NCI-H1694 (cell line): ENCODE measurements at places on chromosomes 5 and 9.

DNA sequence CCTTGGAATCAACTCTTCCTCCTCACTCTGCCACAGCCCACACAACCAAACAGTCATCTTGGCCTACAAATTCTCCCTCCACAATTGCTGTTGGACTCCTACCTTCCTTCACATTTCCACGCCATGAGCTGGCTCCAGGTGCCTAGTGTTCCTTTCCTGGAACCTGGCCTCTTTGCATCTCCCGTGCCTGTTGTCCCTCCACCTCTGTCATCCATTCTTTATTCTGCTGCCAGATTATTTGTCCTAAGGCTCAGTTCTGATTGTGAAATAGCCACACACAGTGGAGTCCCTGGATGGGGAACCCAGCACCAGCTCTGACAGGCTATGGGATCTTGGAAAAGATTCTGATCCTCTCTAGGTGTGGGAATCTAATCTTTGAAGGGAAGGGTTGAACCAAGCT lies 109.1 kb upstream of the ANKH start:
- no peak for DNase-seq

DNA sequence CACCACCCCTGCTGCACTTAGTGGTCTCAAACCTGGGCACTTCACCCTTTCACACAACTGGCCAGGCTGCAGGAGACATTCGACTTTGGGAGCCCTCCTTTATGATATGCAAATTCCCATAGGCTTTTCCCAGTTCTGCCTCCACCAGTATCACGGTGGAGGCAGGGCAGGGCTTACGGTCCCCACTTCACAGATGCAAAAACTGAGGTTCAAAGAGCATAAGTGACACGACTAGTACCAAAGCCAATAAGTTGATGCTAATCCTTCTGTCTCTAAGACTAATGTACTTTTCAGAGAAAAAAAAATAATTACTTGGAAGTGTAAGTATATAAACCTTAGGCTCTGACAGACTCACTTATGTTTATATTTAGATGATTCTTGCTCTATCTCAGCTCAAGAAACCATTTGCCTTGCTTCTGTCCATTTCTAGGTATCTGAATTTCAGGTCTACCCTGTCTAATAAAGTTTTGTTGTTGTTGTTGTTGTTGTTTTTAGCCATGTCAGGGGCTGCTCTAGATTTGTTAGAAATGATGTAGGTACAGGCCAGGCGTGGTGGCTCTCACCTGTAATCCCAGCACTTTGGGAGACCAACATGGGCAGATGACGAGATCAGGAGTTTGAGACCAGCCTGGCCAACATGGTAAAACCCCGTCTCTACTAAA lies 10.7 kb downstream of the GALNT10 start:
- no peak for DNase-seq

GRCh38 chr5:40033009-40033408 lies 608.2 kb upstream of the DAB2 start:
- DNase-seq: no peak

GRCh38 chr9:118395415-118395814 lies 691.2 kb downstream of the TLR4 start:
- DNase-seq: no peak

DNA sequence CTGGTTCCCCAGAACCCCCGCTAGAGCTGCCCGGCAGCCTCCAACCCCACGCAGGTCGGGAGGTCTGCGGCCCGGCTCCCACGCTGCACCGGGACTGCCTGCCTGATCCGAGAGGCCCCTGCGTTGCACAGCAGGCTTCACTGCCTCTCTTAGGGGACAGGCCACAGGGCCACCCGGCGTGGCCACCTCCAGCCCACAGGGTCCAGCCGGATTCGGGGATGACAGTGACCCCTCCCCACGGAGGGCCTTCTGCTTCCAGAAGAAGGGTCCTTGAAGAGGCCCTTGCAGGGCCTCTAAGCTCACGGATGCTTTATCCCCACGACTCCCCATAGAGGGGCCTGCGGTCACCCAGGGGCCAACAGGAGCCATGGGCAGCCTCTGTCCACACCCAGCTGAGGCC lies 66.1 kb upstream of the PPP1R26 start:
- DNase-seq: no peak

- DNase-seq: no peak
These were observed 826.8 kb downstream of the EFNA5 start for GRCh38 chr5:106843812-106844416.

DNA sequence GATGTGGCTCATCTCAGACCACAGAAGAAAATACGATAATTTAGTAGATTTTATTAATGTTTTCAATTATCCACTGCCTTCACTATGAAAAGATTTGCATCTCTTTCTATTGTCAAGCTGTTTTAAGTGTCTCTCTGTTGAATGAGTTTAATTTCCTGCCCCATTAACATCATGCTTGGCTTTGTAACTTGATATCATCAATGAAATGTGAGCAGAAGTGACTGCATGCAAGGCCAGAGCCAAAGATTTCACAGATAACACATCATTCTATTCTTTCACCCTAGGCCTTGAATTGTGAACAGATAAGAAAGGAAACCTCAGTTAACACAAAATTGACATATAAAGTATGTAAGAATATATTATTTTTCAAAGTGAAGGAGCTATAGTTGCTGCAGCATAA lies 986.4 kb upstream of the CDH18 start:
- DNase-seq: no peak

- no peak for DNase-seq
These were observed 41.7 kb downstream of the ZNF608 start for GRCh38 chr5:124704594-124705284.

DNA sequence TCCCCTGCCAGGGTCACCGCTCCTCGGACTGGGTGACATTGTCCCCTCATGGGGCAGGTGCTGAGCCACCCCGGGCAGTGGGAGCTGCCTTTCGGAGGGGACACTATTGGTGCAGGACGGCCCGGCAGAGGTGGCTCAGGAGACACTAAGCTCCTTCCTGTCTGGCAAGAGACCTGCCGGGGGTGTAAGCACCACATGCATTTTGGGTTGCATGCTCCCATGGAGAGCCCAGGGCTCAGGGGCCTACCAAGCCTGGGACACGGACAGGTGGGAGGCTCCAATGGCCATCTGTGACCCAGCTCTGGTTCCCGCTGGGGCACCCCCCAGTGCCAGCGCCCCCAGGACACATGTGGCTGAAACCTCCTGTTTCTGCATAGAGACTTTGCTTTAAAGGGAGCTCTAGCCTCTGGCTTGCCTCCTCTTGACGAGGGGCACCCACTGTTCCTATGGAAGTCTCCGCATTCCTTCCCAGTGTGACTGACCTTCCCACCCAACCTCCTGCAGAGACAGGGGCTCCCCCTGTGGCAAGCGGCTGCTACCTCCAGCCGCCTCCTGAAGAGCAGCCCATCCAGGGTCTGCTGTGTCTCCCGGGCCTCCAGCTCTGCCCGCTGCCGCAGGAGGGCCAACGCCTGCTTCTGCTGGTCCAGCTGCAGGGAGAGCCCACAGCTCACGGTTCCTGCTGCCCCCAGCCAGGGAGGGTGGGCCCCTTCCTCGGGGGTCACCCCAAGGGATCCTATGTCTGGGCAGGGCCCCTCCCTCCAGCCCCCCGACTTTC lies 28.1 kb downstream of the CCDC187 start:
- DNase-seq: no peak

- DNase-seq: peak; percentile 71
These were observed 6.2 kb upstream of the KLF9 start for GRCh38 chr9:70420441-70421271.

- DNase-seq: no peak
These were observed 426.8 kb downstream of the KIAA0825 start for GRCh38 chr5:94191604-94192003.

- no peak for DNase-seq
These were observed 32.5 kb downstream of the FAM240B start for GRCh38 chr9:38687389-38687842.

DNA sequence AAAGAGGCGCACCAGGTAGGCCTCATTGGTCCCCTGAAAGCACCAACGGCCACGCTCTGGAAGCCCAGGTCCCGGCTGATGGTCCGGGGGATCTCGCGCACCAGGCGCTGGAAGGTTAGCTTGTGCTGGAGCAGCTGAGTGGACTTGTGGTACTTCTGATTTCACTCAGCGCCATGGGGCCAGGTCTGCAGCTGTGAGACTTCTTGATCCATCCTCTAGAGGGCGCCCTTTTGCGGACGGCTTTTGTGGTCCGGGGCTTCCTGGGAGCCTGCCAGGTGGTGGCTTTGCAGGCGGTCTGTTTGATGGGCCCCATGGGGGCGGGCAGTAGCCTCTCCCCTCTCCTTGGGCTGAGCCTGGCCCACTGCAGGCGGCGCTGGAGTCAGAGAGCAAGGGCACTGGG lies 10.4 kb downstream of the TAF11L12 start:
- DNase-seq: no peak

DNA sequence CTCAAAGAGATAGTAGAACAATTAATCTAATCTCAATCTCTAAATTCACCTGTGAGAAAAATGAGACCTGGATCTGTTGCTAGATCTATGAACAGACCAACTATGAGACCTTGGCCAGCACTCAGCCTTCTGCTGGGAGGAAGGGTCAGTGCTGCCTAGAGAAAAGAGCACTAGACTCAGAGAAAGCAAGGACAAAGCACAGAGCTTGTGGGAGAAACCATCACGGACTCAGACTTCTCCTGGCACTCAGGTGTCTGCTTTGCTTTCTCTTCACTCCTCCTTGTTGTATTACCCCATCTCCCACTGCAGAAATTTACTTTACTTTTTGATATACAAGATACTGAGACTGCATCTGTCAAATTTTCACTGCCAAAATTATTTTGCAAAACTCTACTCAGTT lies 890.0 kb upstream of the NUDT12 start:
- no peak for DNase-seq

GRCh38 chr5:88675708-88676636 lies 207.0 kb downstream of the MEF2C start:
- no peak for DNase-seq

DNA sequence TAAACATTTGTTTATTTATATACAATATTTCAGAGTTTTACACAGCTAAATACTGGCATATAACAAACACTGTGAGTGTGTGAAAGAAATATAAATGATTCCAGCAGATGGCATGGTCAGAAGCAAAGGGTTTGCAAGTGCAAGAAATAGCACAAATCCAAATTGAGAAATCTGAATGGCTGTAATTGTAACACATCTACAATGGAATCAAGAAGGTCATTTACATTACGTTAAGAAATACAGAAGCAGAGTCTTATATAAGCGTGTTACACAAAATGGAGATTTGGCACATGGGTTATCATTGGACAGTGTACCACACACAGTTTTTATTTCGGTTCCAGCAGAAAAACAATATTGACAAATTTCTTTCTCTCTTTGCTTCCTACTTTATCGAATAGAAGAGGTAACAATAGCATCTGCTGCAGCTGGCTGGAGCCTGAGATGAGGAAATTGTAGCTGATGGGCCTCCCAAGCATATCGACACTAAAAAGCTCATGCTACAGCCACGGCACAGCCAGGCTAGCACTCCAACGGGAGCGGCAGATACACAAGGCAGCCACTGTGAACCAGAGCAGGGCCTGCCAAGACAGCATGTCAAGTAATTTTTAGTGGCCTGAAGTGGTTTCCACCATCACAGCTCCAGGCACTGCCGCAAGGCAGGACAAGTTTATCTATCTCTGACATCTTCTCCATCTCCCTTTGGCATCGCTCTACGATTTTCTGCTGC lies 564.6 kb upstream of the DMAC1 start:
- DNase-seq: no peak

DNA sequence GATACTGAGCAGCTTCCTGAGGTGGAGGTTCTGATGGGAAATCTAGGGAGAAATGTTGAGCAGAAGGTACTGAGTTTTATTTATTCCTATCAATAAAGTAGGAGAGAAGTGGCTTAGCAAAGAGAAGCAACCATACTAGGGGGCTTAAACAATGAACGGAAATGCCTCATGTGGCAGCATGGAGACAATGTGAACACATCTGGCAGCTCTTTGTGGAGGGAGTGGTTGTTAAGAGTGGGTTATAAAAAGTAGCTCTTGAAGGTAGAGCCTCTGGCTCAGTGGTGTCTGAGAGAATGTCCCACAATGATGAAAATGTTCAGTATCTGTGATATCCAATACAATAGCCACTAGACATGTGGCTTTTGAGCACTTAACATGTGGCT lies 52.7 kb upstream of the EQTN start:
- DNase-seq: no peak
